ENCODE measurements at places on chromosomes 13 and 19.

DNA sequence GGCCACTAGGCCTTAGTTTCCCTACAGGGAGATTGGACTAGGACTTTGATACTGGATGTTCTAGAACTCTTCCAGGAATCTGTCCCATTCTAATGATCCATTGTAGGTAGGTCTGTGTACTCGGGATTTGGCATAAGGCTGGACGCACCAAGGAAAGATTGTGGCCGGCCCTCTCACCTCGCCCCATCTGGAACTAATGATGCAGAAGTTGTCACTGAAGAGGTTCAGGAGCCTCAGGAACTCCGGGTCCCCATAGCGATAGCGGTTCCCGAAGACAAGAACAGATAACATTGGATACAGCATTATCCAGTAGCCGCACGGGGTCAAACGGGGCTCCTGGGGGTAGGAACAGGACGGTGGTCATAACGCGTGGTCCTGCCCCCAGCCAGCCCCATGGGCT is 11.2 kb downstream of the EGLN2 start:
- no peak for DNase-seq

DNA sequence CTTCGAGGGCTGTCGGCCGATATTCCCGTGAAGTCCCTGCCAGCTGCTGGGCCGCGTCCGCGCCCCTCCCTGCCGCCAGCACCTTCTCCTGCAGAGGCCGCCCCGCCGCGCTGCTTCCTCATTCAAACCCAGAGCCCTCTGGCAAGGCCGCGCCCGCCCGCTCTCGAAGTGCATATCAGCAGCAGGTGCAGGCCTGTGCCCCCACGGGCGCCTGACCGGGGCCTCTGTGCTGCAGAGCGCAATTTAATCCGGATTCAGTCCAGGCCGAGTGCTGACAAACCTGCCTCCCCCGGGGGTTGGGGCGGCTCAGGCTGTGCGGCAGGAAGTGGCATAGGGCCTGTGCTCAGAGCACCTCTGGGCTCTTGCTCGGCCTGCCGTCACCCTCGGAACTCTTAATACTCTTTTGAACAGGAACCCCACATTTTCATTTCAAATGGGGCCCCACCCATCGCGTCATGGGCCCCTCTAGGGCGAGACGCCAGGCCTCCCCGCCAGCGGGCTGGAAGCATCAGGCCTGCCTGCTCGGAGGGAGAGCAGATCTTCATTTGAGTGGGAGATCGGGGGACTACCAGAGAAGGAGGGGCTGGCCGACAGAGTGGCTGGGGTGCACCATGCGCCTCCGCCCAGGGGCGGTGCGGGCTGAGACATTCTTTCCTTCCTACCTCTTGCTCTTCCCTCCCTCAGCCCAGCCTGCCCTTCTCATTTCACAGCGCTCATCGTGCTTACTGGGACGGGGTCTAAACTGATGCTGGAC is 125.7 kb downstream of the TNFRSF19 start:
- DNase-seq, result no peak

DNA sequence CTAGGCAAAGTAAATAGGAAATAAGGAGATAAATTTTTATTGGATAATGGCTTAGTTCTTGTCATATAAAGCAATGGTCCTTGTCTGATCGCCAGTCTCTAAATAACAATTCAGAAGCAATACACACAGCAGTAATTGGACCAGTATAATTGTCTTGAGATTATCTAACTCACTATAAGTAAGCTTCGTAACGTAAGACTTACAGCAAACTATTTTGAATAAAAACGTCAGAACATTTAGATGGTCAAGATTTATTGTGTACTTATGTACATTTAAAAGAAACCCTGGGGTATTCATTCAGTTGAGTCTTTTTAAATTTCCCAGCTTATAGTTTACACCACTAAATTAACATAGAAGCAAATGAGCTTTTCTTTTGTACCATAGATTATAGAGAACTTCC is 20.2 kb upstream of the TRPC4 start:
- no peak for DNase-seq

DNA sequence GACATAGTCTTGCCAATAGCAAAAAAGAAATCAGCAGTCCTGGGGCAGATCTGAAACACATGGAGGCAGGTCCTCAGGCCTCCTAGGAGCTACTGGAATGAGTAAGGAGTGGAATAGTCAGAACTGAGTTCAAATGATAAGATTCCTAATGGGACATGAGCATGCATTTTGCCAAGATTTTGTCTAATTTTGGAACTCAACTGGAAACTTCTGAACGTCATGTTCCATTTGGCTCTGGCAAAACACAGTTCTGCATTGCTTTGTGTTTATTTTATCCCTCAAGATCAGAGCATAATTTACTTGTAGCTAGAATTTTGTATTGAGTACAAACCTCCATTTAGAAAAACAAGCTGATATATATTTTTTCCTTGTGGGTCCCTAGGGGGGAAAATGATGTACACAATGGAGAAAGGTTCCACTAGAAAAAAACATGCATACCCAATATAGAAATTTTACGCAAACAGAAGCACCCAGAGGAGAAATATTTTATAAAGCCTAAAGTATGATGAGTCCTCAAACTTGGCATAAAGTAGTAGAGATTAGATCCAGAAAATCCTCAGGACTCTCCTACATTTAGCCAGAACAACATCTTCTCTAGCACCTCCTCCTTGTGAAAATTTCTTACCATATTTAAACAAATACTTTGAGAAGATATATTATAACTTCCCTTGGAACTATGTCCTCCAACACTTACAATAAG is 149.0 kb upstream of the SERP2 start:
- no peak for DNase-seq

DNA sequence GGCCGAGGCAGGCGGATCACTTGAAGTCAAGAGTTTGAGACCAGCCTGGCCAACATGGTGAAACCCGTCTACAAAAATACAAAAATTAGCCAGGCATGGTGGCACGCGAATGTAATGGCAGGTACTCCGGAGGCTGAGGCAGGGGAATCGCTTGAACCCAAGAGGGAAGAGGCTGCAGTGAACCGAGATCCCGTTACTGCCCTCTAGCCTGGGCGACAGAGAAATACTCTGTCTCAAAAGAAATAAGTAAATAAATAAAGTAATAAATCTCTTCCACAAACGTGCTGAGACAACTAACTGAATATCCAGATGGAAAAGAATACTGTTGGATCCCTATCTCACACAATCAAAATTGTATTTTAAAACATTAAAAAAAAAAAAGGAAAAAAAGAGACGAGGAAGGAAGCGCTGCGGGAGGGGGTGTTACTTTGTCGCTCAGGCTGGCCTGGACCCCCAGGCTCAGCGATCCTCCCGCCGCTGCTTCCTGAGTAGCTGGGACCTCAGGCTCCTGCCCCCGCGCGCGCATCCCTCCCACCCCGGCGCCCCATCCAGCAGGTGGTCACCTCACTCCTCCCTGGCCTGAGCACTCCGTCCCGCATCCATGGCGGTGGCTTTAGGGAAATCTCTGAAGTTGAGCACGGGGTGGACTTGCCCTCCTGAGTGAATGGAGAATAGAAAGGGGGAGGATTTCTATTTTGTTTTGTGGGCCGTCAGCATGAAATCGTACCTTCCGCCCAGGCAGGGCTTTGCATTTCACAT is 628 bp upstream of the ZNF813 start:
- no peak for DNase-seq

DNA sequence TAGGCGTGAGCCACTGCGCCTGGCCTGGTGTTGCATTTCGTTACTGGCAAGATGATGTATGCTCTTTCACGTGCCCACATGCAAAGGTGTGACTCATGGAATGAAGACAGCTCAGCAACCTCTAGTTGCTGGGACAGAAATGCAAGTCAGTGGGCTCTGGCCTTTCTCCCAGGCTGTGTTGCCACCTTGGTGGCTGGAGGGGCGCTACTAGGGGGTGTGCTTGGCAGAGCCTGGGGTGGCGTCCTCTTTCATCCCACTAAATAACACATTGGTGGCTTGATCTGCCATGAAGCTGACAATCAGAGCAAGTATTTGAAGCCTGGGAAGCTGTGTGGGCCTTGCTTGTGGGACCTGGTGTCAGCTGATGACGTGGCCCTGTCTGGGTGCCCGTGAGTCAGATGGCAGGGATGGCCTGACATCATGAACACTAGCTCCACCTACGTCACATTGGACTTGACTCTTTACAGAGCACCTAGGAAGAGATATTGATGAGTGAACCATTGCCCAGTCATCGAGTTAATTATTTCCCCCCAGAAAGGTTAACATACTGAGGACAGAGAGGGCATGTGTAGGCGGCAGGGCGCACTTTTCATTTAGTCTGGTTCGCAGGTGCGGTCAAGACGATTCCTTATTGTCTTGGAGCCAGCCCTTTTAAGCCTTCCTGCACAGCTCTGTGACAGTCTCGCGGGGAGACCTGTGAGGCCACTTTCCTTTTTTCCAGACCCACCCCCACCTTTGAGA is 154.2 kb downstream of the TM9SF2 start:
- DNase-seq, result no peak

DNA sequence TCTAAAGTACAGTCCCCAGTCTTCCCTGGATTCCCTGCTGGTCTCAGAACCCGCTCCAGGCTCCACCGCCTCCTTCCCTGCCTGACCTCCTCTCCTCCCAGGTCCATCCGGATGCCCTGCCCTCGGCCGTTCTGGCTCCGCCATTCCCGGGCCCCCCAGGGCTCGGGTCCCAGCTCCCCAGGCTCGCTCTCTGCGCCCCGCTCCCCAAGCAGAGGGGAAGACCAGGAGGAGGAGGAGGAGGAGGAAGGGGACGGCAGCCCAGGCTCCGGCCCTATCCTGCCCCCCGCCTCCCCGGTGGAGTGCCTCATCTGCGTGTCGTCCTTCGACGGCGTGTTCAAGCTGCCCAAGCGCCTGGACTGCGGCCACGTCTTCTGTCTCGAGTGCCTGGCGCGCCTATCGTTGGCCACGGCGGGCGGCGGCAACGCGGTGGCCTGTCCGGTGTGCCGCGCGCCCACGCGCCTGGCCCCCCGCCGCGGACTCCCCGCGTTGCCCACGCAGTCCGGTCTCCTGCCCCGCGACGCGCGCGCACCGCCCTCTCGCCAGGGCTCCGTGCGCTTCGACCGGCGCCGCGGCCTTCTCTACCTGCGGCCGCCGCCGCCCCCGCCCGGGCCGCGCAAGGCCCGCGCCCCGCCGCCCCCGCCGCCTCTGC is 647 bp downstream of the RNF225 start:
- DNase-seq, result no peak

GRCh38 chr19:50377051-50377461 is 799 bp downstream of the NR1H2 start:
- DNase-seq, result peak; percentile 22

GRCh38 chr13:93660391-93661063 is 433.9 kb downstream of the GPC6 start:
- no peak for DNase-seq

Data from NCI-H187 (cell line).